Karpas-422 (cell line): ENCODE measurements at places on chromosomes 5 and 9. TPM values are rescaled to one million over a fixed set of nuclear protein-coding genes. Genes with fewer than 3 reads are reported as not detected.

- H3K4me1 ChIP-seq: peaks cover 7% of the 10 kb centered on the region; the same call in 1 of the 2 replicates
- H3K36me3 ChIP-seq: peaks cover 82% of the 10 kb centered on the region
- no peak for DNase-seq
- H3K27me3 ChIP-seq: no peaks in the 10 kb centered on the region
- no peak overlapping the region for H3K27ac ChIP-seq
Measured at GRCh38 chr9:83655433-83655832, 32.5 kb downstream of the IDNK start.

DNA sequence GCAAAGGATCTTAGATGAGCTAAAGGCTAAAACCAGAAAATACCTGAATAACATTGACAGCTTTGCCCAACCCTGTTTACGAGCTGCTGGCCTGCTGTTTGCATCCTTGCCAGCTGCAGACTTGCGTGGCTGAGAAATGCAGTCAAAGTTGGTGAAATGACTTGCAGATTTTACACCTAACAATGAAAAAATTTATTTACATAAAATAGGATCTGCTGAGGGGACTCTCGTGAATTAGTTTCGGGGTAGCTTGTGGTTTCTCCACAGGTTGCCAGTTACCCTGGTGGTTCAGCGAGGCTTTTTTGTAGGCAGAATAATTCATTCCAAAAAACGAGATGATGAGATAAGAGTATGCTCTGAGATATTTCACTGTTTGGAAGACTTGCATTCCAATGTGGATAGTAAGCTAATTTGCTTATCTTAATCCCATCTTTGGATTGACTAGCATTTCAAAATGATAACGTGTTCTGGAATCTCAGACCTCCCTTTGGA lies 65.7 kb upstream of the FANCC start:
- H3K27ac ChIP-seq: no peak overlapping the region
- no peak for DNase-seq
- no peaks in the 10 kb centered on the region for H3K4me1 ChIP-seq
- no peak overlapping the region for H3K4me3 ChIP-seq

- H3K27ac ChIP-seq: no peak overlapping the region
- no peak overlapping the region for H3K4me3 ChIP-seq
- no peaks in the 10 kb centered on the region for H3K27me3 ChIP-seq
- no peaks in the 10 kb centered on the region for H3K4me1 ChIP-seq
- DNase-seq: no peak
Measured at GRCh38 chr9:135949501-135950134, 11.6 kb downstream of the UBAC1 start.

DNA sequence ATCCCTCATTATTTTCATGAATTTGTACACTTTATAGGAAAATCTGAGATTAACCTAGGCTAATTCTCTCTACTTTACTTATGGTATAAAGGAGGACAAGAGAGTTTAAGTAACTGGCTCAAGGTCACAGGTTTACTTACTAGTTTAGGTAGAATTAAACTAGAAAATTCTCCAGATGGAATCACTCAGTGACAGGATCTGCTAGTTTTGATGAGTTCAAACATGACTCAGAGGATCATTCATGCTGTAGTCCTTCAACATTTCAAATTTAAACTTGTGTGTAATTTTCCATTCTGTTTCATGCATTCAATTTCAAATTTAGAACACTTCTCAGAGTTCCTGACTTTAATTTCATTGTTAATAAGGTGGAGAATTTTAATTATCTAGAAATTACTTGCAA lies 485.7 kb upstream of the TUSC1 start:
- no peak overlapping the region for H3K27ac ChIP-seq
- H3K4me1 ChIP-seq: peaks cover 23% of the 10 kb centered on the region
- no peak overlapping the region for H3K4me3 ChIP-seq
- H3K36me3 ChIP-seq: no peaks in the 10 kb centered on the region

Gene CTXN3
- not detected in 2 replicates for total RNA-seq

- no peaks in the 10 kb centered on the region for H3K4me1 ChIP-seq
- H3K4me3 ChIP-seq: no peak overlapping the region
- H3K36me3 ChIP-seq: no peaks in the 10 kb centered on the region
Measured at GRCh38 chr5:68426586-68426985, 211.0 kb downstream of the PIK3R1 start.

GRCh38 chr5:91407204-91407603 lies 24.1 kb upstream of the ARRDC3 start:
- no peak overlapping the region for H3K4me3 ChIP-seq
- no peaks in the 10 kb centered on the region for H3K4me1 ChIP-seq
- H3K27ac ChIP-seq: no peak overlapping the region
- no peaks in the 10 kb centered on the region for H3K36me3 ChIP-seq

Gene CYLC2
- total RNA-seq: not detected in 2 replicates

DNA sequence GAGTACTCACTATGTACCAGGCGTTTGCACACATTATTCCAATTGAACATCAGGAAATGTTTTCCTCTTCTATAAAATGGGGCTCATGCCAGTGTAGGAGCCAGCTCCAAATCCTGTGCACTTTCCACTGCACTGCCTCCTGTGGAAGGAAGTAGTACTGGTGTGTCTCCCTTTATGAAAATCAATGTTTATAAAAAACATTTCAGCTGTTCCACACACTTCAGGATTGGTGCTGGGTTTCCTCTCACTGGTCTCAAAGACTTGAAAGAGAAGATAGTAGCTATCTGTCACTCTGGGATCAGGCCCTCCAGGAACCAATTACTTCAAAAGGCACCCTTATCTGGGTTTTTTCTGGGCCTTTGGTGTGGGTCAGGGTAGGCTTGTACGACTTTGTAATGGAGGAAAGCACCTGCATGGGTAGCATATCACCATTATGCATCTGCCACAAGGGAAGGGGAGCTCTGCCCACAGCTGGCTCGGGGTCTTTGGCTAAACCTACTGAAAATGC lies 32.5 kb downstream of the RAB14 start:
- no peak for DNase-seq
- H3K4me1 ChIP-seq: peaks cover 50% of the 10 kb centered on the region
- no peak overlapping the region for H3K4me3 ChIP-seq
- no peak overlapping the region for H3K27ac ChIP-seq

Gene HACD4
- total RNA-seq: 0.83 and 2.9 TPM in 2 replicates

- H3K4me3 ChIP-seq: no peak overlapping the region
- no peak overlapping the region for H3K27ac ChIP-seq
- H3K27me3 ChIP-seq: no peaks in the 10 kb centered on the region
- H3K36me3 ChIP-seq: no peaks in the 10 kb centered on the region
- H3K4me1 ChIP-seq: peaks cover 2% of the 10 kb centered on the region; the same call in 1 of the 2 replicates
- no peak for DNase-seq
Measured at GRCh38 chr9:126661521-126662251, 48.0 kb downstream of the LMX1B start.

- H3K4me1 ChIP-seq: no peaks in the 10 kb centered on the region
- H3K27me3 ChIP-seq: no peaks in the 10 kb centered on the region
- H3K36me3 ChIP-seq: no peaks in the 10 kb centered on the region
- H3K4me3 ChIP-seq: no peak overlapping the region
- no peak overlapping the region for H3K27ac ChIP-seq
- DNase-seq: no peak
Measured at GRCh38 chr5:4893063-4893744, 246.9 kb upstream of the ADAMTS16 start.

Gene RELL2
- 20.4 and 48.3 TPM in 2 replicates for total RNA-seq

Gene TMEM215
- total RNA-seq: not detected in 2 replicates

DNA sequence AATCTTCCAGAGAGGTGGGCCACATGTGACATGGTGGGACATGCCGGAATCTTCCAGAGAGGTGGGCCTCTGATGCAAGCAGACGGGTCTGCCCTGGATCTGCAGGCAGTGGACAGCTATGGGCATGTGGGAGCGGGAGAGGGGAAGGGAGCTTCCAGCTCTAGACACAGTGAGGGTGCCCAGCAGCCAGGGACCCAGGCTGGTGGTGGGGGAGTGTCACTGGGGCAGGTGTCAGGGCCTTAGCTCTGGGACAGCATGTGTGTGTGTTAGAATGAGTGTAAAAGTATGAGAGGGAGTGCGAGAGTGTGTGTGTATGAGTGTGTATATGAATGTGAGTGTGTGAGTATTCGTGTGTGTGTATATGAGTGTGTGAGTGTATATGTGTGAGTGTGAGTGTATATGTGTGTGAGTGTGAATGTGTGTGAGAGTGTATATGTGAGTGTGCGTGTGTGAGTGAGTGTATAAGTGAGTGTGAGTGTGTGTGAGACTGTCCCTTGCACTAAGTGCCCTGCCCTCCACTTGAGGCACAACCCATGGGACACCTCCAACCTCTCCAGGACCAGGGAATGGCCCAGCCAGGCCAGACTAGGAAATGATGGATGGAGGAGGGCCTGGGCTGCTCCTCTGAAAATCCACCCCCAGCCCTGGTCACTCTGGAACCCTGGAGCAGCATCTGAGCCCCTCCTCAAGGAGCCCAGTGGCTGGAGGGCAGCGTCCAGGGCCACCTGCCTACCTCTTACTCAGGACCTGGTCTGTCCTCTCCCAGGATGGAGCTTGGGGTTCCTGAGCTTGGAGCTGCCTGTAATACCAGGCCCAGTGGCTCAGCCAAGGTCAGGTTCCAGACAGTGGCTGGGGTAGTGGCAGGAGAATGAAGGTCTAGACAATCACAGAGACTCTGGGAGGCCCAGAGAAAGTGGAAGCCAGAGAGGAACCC lies 122.2 kb downstream of the C9orf50 start:
- no peak overlapping the region for H3K4me3 ChIP-seq
- H3K27me3 ChIP-seq: no peaks in the 10 kb centered on the region
- DNase-seq: no peak
- H3K4me1 ChIP-seq: no peaks in the 10 kb centered on the region

Gene CER1
- not detected in 2 replicates for total RNA-seq

DNA sequence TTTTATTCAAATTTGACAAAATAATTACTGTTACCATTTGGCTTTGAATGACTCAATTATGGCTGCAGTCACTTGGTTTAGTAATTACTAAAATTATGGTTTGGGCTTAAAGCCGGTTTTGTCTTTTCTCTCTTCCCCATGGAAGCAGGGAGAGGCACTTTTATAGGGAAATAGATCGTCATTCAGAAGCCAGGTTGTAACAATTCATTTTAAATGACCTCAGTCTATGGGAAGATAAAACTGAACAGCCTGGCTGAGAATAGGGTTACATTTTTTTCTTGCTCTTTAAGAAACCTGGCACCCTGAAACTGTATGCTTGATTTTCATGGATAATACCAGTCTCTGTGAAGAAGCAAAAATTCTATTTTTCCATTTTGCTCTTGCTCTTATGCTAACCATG lies 169.8 kb downstream of the SMC2 start:
- no peak for DNase-seq
- no peak overlapping the region for H3K27ac ChIP-seq
- no peaks in the 10 kb centered on the region for H3K36me3 ChIP-seq
